Right atrium auricular region (tissue), 2 donors: ENCODE measurements at places on chromosomes 16 and 17.

DNA sequence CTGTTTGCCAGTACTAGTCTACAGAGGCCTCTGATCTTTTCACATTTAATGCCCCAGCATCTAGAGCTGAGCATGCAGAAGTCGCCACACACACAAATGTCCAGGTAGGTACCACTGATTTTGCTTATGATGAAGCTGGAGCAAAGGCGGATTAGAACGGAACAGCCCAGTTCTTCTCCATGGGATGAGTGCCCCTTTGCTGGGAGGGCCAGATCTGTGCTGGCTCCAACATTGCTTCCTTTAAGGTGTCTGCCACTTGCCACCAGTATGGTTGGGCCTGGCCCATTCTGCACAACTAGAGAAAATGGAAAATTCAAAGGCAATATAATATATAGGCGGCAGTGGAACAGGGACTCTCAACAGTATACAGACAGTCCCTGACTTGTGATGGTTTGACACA is 2.2 kb upstream of the MNT start:
- H3K27ac ChIP-seq = peak overlapping the region; percentile 99
- DNase-seq = no peak
- H3K4me3 ChIP-seq = no peak overlapping the region
- H3K4me1 ChIP-seq = peaks cover 64% of the 10 kb centered on the region

GRCh38 chr17:41308251-41308917 is 725 bp downstream of the KRTAP16-1 start:
- DNase-seq = no peak
- H3K4me1 ChIP-seq = no peaks in the 10 kb centered on the region
- no peak overlapping the region for H3K27ac ChIP-seq
- no peaks in the 10 kb centered on the region for H3K36me3 ChIP-seq
- peak overlapping the region; percentile 3 for H3K4me3 ChIP-seq
- H3K27me3 ChIP-seq = no peaks in the 10 kb centered on the region

DNA sequence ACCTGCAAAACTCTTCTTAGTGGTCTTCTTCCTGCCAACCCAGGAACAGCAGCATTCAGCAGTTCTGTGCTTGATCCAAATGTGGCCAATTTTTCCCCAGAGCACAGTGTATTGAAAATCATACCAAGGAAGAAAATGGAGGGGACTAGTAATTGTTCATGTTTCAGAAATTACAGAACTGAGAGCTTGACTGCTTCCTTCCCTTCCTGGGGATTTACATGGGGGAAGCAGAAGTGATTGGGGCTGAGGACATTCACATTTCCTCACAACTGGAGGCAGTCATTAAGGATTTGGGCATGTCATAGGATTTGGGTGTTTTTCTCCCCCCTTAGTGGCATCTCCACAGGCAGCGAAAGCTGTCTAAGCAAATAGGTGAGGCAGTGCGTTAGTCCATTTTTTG is 19.7 kb downstream of the CIITA start:
- no peak overlapping the region for H3K4me3 ChIP-seq
- H3K36me3 ChIP-seq = no peaks in the 10 kb centered on the region
- H3K4me1 ChIP-seq = no peaks in the 10 kb centered on the region
- no peak for DNase-seq
- H3K27me3 ChIP-seq = no peaks in the 10 kb centered on the region
- H3K27ac ChIP-seq = no peak overlapping the region

DNA sequence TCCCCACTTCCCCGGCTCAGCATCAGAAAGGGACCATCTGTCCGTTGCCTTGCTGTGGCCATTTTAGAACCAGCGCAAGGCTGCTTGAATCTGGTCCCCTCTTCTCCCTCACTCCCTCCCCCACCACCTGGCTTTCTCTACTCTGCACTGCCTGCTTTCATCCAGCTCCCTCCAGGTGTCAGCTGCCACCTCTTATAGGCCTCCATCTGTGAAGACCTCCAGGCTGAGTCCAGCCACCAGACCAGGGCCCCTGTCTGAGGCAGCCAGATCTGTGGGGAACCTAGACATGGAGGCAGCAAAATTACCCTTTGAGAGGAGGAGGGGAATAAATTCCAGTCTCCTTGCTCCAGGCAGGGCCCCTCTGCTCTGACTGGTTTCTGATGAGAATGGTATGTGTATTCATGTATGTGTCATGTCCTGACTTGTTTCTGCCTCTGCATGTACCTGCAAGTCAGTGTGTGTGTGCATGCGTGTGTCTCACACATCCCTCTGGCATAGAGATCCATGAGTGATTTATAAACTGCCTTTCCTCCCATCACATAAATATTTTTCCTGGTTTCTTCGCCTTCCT is 21.1 kb downstream of the MINK1 start:
- no peaks in the 10 kb centered on the region for H3K27me3 ChIP-seq
- no peaks in the 10 kb centered on the region for H3K36me3 ChIP-seq

DNA sequence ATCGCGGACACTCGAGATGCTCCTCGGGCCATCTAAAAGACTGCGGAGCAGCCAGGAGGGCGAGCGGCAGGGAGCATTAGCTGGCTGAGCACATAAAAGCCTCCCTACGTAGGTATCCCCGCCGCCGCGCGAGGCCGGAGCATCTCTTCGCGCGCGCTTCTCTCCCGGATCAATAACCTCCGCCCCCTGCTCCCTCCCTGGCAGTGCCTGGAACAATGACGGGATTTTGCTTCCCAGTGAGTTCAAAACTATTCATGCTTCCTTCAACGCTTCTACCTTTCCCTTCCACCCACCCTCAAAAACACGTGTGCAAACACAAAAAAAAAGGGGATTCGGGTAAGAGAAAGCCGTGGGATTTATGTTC is 984 bp downstream of the CENPV start:
- H3K36me3 ChIP-seq = peaks cover 17% of the 10 kb centered on the region
- H3K4me1 ChIP-seq = no peaks in the 10 kb centered on the region

DNA sequence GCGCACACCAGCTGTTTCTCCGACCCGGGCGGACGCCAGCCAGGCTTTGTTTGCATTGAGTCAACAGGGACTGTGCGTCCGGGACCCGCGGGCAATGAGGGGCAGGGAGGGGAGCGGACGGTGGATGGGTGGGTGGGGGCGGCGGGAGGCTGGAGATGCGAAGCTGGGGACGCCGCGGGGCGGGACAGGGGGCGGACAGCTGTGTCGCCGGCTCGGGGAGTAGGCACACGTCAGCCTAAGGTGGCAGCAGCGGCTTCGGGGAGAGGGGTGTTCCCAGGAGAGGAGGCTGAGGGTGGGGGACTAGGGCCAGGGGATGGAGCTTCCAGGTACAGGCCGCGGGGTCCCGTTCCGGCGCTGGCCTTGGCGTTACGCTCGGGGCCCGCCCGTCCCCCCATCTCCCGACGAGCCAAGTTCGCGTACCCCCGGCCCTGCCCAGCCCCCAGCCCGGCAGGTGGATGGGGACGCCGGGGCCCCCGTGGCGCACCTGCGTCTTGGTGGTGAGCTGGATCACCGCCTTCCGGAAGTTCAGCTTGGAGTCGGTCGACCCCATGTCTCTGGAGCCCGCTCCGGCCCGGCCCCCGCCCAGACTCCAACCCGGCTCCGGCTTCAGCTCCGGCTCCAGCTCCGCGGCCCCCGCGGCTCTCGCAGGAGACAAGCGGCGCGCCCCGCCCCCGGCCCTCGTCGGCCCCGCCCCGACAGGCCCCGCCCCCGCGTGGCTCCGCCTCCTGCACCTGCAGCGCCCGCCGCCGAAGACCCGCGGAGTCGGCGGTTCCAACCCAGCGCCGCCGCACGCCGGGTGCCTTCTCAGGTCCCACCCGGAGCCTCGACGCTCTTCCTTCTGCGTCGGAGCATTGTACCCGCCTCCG is at the start of gene HID1:
TSS of gene HID1 (minus strand) at position 653 of the 866 bp plus-strand sequence. CDS start at position 550, 103 bp downstream.
- H3K36me3 ChIP-seq = no peaks in the 10 kb centered on the region
- peak within 1 kb of the TSS; percentile 61 for H3K4me3 ChIP-seq
- H3K4me1 ChIP-seq = no peaks in the 10 kb centered on the region
- H3K27ac ChIP-seq = peak within 1 kb of the TSS; percentile 53

DNA sequence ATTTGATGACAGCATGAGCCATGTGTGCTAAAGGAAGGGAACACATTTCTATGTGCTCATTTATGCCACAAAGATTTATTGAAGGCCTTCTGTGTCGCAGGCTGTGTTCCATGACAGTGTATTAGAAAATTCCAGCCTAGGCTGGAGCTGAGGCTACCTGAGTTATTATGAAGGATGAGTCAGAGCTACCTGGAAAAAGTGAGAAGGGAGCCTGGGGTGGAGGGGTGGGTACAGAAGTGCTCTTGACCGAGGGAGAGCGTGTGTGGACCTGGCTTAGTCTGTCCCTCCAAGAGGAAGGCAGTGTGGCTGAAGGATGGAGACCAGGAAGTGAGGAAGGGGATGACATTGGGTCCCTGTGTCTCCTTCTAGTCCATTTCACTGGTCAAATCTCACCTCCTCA is 98.3 kb downstream of the N4BP1 start:
- DNase-seq = no peak
- H3K4me3 ChIP-seq = no peak overlapping the region
- H3K36me3 ChIP-seq = no peaks in the 10 kb centered on the region
- no peak overlapping the region for H3K27ac ChIP-seq

DNA sequence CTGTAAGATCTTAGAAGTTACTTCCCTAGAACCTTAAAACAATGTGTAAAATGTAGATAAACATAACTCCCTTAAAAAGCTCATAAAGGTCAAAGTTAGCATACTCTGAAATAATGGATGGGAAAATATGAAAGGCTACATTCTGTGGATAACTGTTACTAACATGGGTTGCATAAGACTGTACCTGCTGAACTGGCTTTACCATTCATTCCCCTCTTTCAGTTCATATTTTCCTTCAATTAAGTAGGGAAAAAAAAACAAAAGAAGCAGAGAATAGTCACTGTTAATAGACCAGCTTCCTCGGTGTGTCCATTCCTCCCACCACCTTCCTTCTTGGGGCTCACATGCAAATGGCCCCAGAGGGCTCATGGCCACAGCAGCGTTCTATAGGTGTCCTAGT is 7.5 kb upstream of the MEIOB start:
- H3K27ac ChIP-seq = no peak overlapping the region
- H3K4me1 ChIP-seq = no peaks in the 10 kb centered on the region
- H3K36me3 ChIP-seq = no peaks in the 10 kb centered on the region

- no peak for DNase-seq
- no peak overlapping the region for H3K27ac ChIP-seq
- H3K36me3 ChIP-seq = peaks cover 4% of the 10 kb centered on the region
- H3K27me3 ChIP-seq = no peaks in the 10 kb centered on the region
- H3K4me3 ChIP-seq = no peak overlapping the region
- peaks cover 47% of the 10 kb centered on the region for H3K4me1 ChIP-seq
Observed at GRCh38 chr16:70416748-70417616, 21.9 kb downstream of the ST3GAL2 start.

DNA sequence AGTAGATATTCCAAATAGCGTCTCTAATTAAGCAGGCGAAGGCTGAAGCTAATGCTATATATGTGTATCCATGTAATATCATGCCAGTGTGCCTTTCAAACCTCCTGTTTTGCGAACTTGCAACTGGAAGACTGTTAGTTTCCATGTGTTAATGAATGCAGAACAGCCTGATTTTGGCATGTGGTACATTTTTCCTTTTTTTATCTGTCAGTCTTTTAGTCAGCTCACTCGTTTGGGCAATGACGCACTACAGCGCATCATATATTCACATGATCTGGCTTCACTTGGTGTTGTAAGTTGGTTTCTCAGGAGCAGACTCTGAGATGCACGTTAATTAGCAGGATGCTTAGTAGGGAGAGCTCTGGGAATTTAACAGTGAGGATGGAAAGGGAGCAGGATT is 210.4 kb upstream of the CA10 start:
- H3K27me3 ChIP-seq = no peaks in the 10 kb centered on the region
- DNase-seq = no peak
- H3K4me3 ChIP-seq = no peak overlapping the region
- no peaks in the 10 kb centered on the region for H3K4me1 ChIP-seq
- no peaks in the 10 kb centered on the region for H3K36me3 ChIP-seq
- no peak overlapping the region for H3K27ac ChIP-seq

GRCh38 chr17:45155029-45155428 is 6.6 kb upstream of the HEXIM2 start:
- H3K27me3 ChIP-seq = no peaks in the 10 kb centered on the region
- no peaks in the 10 kb centered on the region for H3K36me3 ChIP-seq
- H3K27ac ChIP-seq = no peak overlapping the region
- H3K4me3 ChIP-seq = no peak overlapping the region
- peaks cover 60% of the 10 kb centered on the region for H3K4me1 ChIP-seq

DNA sequence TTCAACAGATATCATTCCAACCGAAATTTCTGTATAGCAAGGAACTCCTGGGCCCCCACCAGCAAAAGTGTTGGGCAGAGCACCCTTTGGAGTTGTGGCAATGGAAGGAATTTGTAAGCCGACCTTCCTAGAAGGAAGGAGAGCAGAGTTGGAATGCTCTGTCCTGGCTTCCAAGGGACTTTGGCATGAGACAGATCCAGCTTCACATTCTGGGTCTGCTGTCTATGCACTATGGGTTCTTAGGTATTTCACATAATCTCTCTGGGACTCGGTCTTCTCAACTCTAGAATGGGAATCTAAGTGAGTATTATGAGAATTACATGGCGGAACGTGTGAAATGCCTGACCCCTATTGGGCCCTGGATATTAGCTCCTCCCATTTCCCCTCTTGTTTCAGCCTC is 63.2 kb upstream of the MARCHF10 start:
- no peak overlapping the region for H3K4me3 ChIP-seq
- DNase-seq = no peak
- no peaks in the 10 kb centered on the region for H3K36me3 ChIP-seq
- no peak overlapping the region for H3K27ac ChIP-seq
- H3K27me3 ChIP-seq = no peaks in the 10 kb centered on the region

GRCh38 chr17:78325076-78325687 is 34.7 kb downstream of the SOCS3 start:
- DNase-seq = peak; percentile 87
- H3K27ac ChIP-seq = peak overlapping the region; percentile 84
- no peaks in the 10 kb centered on the region for H3K36me3 ChIP-seq
- peaks cover 41% of the 10 kb centered on the region for H3K4me1 ChIP-seq

DNA sequence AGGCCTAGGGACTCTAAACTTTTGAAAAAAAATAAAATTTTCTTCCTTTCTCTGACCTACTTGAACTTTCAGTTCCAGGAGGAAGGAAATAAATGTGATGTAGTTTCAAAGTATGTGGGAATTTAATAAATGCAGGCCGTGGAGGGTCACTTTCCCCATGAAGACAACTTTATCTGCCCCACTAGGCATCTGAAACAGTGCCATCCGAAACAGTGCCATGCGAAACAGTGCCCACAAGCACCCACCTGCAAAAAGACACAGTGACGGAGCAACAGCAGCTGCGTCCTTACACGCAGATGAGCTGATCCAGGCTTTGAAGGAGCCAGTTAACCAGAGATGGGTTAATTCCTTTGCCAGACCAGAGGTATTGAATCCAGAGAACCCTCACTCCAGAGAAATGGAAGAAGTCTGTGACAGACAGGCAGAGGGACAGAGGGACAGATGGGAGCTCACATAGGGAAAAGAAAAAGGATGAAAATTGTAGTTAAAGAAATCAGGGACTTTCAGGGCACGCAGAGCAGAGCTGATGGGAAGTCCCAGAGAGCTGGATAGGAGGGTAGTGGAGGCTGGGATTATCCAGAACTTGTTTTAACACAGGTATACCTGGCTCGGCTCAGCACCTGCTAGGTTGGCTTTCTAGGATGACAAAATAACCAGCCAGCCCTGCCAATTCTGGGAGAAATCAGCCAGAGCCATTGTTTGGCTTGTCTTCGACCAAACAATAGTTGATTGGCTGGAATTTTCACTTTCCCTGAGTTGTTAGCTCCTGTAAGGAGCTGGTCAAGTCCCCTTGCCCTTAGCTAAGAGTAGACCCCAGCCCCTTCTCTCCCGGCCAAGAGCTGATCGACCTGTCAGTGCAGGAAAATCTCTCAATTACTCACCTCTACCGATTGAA is 17.1 kb upstream of the HOXB13 start:
- H3K27ac ChIP-seq = no peak overlapping the region
- DNase-seq = no peak
- no peaks in the 10 kb centered on the region for H3K4me1 ChIP-seq
- peaks cover 45% of the 10 kb centered on the region for H3K27me3 ChIP-seq

GRCh38 chr16:54582631-54583250 is 296.2 kb upstream of the IRX3 start:
- H3K27me3 ChIP-seq = no peaks in the 10 kb centered on the region
- no peak for DNase-seq

- H3K36me3 ChIP-seq = no peaks in the 10 kb centered on the region
- H3K4me3 ChIP-seq = no peak overlapping the region
- H3K27ac ChIP-seq = no peak overlapping the region
Observed at GRCh38 chr16:61364990-61365389, 671.2 kb downstream of the CDH8 start.
